ENCODE measurements at places on chromosomes 3 and 15.

- DNase-seq: no peak
Measured at GRCh38 chr3:15116032-15116669, 17.2 kb upstream of the RBSN start.

- no peak for DNase-seq
Measured at GRCh38 chr3:38994251-38994650, 57.5 kb downstream of the SCN11A start.

GRCh38 chr15:44636976-44637375 lies 26.5 kb downstream of the SPG11 start:
- no peak for DNase-seq

- no peak for DNase-seq
Measured at GRCh38 chr3:118077332-118077731, 957.3 kb downstream of the IGSF11 start.

DNA sequence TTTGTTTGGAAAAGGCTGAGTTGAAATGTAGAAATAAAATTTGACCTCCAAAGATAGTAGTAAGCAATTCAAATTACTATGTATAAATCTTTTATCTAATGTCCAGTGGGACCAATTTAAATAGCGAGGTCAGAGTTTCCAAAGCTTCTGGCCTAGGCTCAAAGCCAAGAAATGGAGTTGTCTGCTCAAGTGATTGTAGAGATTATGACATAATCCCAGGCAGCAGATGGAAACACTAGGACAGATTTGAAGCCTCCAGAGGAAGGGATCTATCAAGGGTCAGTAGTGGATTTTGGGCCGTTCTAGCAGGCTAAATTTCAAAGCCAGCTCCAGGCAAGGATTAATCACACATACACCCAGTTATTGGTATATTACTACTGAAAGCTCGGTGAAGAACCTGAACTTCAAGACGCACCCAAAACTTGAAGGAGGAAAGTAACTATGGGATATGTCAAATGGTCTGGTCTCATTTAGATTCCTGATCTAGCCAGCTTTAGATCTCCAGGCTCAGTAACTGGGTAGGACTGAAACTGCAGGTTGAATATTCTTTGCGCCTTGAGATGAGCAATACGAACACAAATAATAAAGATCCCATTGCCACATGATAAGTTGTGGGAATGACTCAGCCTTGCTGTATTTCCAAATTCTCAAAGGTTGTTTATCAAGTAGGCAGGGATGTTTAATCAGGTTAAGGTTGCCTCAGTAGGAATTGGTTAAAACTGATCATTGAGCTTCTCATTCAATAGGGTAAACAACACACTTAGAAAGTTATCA lies 30.9 kb upstream of the ARRDC4 start:
- no peak for DNase-seq

DNA sequence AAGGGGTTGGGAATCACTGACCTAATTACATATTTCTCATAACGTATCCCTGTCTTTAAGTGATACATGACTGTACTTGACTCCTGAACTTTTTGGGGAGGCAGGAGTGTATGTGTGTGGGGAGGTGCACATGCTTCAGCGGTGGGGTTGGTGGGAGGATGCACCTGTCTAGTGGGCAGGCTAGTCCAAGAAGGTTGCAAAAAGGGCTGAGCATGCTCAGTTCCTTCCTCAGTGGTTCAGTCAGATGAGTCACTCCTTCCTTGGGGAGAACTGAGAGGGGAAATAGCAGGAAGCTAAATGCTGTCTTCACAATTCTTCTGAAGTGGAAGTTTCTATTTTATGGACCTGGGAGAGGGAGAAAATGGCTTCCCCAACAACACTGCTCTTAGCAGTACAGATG lies 24.6 kb upstream of the AP4E1 start:
- DNase-seq: peak; percentile 44

- no peak for DNase-seq
Measured at GRCh38 chr15:40091861-40092255, 16.8 kb downstream of the BMF start.

DNA sequence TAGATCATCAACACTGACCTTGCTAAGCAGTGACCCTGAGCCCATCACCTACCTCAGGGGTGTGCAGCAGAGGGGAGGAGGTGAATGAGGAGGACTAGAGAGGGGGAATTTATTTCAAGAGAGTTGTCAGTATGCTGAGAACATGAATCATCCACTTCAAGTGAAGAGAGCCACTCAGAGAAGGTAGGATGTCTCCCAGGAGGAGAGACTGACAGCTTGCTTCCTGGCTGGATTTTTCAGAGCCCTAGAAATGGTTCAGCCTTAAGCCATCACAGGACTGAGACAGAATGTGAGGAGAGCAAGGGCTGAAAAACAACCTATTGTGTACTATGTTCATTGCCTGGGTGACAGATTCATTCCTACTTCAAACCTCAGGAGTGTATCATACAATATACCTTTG lies 34.8 kb downstream of the CCNL1 start:
- no peak for DNase-seq

GRCh38 chr15:29612096-29612495 lies 210.2 kb downstream of the TJP1 start:
- no peak for DNase-seq

GRCh38 chr3:49253512-49253911 lies 23.5 kb downstream of the C3orf62 start:
- no peak for DNase-seq

DNA sequence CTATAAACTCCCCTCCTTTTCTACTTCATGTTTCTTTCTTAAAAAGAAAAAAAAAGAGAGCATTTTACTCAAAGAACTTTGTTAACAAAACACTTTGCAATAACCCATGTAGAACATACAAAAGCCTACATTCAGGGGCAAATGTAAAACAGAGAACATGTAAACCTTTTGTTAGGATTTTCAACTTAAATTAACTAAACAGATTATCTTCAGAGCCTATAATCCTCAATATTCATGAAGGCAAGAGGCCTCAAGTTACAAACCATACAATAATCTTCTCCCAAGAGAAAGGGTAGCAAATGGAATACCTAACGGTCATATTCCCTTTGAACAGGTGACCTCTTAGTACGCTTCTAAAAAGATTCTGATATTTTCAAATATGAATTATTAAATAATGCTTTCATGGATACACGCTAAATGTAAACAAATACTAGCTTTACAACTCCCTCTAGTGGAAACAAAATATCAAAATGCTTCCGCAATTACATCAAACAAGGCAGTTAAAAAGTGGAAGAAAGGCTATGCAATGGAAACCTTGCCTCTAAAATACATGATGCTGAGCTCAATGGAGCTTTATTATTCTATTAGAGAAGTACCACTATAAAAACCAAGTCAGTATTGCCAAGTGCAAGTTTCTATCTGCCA lies 9.9 kb downstream of the CEP152 start:
- DNase-seq: no peak

- DNase-seq: no peak
Measured at GRCh38 chr15:63232943-63233342, 43.5 kb downstream of the RAB8B start.

- no peak for DNase-seq
Measured at GRCh38 chr3:72655131-72655551, 193.1 kb downstream of the SHQ1 start.

GRCh38 chr15:83843471-83843871 lies 189.5 kb downstream of the ADAMTSL3 start:
- DNase-seq: no peak

DNA sequence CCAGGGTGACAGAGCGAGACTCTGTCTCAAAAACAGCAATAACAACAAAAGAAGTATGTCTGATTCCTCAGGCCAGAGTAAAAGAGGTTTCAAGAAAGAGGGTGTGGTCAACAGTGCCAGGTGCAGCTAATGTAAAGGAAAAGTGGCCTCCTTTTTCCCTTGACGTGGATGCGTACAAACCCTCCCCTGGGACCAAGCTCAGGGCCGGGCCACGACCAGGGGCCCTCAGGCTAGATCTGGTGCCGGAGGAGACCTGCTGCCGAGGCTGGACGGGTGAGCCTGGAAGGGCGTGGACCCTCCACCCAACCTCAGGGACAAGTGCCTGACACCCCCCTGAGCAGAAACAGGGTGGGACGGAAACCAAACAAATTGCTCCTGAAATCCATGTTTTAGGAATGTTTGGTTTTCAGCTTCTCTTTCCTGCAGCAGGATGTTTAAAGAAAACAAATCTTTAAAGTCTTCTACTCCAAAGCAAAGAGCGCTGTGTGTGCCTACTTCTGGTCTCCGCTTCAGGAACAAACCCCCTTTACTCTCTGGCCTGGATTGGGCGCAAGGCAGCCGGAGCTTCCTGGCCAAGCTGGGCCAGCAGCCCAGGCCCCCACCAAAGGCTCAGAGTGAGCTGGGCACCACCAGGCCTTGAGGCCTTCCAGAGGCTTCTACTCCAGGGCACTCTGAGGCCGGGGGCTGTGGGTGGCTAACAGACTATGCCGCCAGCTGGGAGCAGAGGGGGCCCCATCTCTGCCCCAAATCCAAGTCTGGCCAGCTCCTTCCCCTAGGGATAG lies 21.4 kb downstream of the ZDHHC19 start:
- no peak for DNase-seq

DNA sequence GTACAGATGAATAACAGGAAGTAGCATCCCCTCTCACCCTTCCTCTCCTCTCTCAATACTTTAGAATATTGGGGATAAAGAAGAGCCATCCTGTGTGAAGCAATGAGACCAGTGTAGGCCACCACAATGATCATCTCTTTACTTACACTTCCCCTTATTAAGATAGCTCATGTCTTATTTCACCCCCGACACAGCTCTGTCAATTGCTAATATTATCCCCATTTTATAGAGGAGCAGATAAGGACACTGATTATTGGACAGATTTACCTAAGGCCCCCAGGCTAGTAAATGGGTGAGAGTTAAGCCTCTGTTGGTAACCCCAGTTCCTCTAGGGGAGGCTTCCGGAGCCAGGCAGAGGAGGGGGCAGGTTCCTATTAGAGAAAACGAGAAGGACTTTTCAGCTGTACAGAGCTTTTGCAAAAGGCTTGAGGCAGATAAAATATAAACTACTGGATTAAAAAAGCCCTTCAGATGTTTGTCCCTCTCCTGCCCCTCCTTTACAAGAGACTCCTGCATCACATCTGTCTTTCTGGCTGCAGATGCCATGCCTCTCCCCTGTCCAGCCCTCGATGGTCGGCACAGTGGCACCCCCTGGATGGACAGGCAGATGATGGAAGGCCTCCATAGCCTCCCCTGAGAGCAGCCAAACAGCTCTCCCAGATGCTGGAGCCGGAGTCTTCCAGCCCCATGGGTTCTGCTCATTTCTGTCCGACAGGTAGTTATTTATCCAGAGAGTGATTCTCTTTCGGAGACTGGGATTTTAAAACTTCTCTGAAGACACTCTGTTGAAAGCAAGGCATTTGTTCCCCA lies 49.4 kb upstream of the LCTL start:
- no peak for DNase-seq

- no peak for DNase-seq
Measured at GRCh38 chr3:123344175-123344906, 104.5 kb downstream of the ADCY5 start.

- DNase-seq: no peak
Measured at GRCh38 chr3:196875258-196875657, 7.5 kb downstream of the SENP5 start.

DNA sequence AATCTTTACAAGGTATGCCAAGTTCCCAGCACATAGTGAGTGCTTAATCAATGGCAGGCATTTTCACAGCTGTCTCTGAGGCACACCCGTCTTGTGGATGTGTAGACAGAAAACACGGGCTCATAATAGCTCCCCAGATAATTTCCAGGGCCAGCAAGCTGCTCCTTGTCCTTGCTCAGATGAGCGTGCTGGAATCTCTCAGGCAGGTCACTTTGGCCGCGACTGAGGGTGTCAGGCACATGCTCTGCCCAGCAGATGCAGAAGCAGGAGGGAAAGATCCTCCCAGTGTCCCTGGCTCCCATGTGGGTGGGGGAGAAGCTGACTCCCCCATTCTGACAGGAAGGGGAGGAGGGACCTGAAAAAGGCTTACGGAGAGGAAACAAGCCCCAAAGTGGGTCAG lies 35.6 kb upstream of the SLC6A1 start:
- DNase-seq: no peak

GRCh38 chr15:54289590-54290136 lies 311.4 kb downstream of the UNC13C start:
- DNase-seq: no peak

GRCh38 chr15:71334873-71335272 lies 219.6 kb downstream of the THSD4 start:
- DNase-seq: no peak

- DNase-seq: no peak
Measured at GRCh38 chr15:81279621-81280485, 44.1 kb downstream of the STARD5 start.

DNA sequence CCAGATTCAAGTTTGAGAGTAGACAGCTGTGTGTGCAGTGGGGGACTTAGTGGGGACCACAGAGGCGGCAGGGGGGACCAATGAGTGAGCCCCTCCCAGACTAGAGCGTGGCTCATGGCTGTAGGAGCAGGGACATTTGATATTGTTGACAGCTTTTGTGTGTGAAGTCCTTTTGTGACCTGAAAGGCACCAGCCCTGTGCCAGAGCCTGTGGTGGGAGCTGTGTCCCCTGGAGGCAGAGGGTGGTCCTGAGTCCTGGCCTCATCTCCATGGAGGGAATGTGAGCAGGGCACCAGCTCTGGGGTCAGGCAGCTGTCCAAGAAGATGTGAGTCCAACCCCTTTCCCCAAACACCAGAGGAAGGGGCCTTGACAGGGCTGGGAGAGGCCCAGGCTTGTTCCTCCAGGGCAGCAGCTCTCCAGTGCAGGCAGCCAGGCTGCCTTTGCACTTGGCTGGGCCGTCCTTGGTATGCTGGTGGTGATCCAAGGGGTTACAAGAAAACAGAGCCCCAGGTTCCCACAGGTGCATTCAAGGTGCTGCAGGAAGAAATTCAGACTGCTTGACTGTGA lies 10.1 kb upstream of the C3orf22 start:
- DNase-seq: no peak

GRCh38 chr3:136731274-136731884 lies 20.8 kb downstream of the STAG1 start:
- no peak for DNase-seq

DNA sequence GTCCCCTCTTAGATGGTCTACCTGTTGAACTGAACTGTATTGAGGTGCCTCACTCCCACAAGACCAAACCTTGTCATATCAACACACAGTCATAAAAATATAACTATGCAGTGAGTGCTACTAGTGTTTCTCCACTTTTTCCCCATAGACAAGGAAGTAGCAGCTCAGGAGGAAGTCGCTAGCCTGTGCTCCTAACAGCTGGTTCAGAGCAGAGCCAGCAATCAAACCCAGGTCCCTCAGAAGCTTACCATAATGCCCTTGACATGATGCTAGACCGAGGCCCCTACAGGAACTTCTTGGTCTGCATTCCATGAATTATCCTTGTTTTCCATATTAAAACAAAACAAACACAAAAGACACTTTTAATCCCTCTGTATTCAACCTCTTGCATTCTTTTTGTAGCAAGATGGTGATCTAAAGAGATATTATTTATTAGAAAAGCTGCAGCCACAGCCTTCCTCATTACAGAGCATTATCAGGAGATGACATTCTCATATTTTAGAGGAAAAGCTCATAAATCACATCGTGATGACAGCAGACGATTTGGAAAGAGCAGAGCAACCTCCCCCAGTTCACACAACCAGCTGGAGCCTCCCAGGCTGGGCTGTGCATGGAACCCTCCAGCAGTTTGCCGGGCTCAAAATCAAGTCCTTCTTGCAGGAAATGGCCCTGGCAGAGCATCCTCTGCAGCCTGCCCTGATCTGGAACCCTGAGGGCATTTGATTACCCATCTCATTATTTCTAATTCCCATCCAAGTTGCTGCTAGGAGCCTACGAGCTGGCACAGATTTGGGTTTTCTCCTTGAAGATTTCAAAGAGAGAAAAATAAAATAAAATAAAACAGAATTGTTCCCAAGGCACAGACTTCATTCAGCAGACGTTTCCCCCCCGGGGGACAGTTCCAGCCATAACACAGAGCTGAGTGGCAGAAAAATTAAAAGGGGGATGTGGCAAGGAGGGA lies 118.8 kb downstream of the SRGAP3 start:
- no peak for DNase-seq

Measured in T-helper 2 cell treated with Interferon-gamma antibody and Interleukin-4, amounts not matched to agents 5 μg/mL and 100 μg/mL, for 36 hours (primary cell).